Tongue (tissue), 3 donors: ENCODE measurements at places on chromosomes 7 and 10.

- DNase-seq = no peak
Measured at GRCh38 chr7:83476511-83477050, 172.4 kb downstream of the SEMA3E start.

GRCh38 chr10:115050375-115051010 is 42.7 kb upstream of the ATRNL1 start:
- no peak for DNase-seq

GRCh38 chr10:101157756-101158458 is 26.8 kb downstream of the TLX1 start:
- no peak for DNase-seq

GRCh38 chr7:22783421-22783820 is 39.2 kb downstream of the TOMM7 start:
- no peak for DNase-seq

- no peak for DNase-seq
Measured at GRCh38 chr10:3166496-3167290, 5.9 kb downstream of the PITRM1 start.

- peak; percentile 19 for DNase-seq
Measured at GRCh38 chr10:35639021-35639727, 2.9 kb downstream of the FZD8 start.
